ENCODE measurements at places on chromosomes 16 and 17.

GRCh38 chr16:76800196-76800595, 390.8 kb upstream of the MON1B start:
- DNase-seq, result no peak

- no peak for DNase-seq
Measured at GRCh38 chr17:43814026-43814425, 18.9 kb downstream of the MPP3 start.

DNA sequence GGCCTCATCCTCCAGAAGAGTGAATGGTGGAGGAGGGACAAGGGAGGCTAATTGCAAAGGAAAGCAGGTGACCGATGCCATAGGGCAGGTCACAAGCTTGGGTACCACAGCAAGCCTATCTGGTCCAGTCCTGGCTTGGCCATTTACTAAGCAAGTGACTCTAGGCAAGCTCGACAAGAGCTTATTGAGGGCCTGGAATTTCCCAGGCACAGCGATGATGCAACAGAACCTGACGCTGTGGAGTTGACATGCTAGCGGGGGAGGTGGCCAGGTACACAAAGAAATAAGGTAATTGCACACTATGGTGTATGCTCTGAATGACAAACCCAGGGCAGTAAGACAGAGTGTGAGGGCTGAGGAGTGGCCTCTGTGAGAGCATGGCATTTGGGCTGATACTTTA, 98.5 kb downstream of the PGS1 start:
- no peak for DNase-seq

DNA sequence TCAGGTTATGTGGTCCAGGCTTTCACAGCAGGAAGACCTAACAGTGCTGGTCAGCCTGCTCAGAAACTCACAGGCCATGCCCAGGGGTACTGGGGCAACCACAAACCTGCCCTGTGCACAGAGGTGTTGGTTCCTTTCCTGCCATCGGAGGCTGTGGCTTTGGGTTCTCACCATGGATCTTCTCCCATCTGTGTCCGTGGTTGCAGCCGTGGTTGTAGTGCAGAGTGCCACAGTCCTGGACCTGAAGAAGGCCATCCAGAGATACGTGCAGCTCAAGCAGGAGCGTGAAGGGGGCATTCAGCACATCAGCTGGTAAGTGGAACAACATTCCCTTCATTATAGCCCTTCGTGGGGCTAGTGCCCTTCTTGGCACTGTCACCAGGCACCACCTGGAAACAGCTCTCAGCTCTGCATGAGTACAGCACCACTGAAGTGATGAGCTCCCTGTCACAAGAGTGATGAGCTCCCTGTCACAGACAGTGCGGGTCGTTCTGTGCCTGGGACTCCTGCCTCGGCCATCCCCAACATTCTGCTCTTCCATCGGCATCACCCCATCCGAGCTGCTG, 2.0 kb downstream of the SNRNP25 start:
- no peak for DNase-seq

DNA sequence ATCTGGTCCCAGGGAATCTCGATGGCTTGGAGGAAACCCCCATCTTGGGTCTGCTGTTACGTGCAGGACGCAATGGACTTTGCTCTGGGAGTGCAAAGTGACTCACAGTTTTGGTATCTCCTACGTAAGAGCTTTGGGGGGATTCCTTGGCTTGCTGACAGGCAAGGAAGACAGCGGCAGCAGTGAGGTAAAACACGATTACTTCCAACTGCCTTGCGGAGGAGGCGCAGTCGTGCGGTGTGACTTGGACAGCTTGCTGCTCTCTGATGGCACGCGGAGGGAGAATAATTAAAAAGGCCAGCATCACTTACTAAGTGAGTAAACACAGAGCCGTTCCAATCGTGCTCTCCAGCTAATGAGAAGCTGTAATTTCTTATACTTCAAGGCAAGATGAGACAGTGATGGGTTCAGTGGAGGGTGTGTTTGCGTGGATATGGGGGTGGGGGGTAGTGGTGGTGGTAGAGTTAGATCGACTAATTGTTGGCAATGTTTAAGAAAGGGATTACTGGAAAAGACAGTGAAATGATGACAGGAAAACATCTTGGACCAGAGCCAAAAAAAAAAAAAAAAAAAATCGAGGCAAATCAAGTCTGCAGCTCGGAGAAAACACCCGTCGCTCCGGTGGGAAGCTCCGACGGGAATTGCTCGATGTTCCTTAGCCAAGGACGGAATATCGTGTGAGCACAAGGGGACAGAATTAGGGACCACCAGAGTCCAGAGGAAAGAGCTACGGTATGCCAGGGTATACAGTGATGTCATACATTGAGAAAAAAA, 184.8 kb upstream of the ZFHX3 start:
- no peak for DNase-seq

- no peak for DNase-seq
Measured at GRCh38 chr17:5759501-5759925, 175.2 kb upstream of the NLRP1 start.

GRCh38 chr17:80105762-80106161, 4.4 kb downstream of the GAA start:
- DNase-seq, result peak; percentile 19

DNA sequence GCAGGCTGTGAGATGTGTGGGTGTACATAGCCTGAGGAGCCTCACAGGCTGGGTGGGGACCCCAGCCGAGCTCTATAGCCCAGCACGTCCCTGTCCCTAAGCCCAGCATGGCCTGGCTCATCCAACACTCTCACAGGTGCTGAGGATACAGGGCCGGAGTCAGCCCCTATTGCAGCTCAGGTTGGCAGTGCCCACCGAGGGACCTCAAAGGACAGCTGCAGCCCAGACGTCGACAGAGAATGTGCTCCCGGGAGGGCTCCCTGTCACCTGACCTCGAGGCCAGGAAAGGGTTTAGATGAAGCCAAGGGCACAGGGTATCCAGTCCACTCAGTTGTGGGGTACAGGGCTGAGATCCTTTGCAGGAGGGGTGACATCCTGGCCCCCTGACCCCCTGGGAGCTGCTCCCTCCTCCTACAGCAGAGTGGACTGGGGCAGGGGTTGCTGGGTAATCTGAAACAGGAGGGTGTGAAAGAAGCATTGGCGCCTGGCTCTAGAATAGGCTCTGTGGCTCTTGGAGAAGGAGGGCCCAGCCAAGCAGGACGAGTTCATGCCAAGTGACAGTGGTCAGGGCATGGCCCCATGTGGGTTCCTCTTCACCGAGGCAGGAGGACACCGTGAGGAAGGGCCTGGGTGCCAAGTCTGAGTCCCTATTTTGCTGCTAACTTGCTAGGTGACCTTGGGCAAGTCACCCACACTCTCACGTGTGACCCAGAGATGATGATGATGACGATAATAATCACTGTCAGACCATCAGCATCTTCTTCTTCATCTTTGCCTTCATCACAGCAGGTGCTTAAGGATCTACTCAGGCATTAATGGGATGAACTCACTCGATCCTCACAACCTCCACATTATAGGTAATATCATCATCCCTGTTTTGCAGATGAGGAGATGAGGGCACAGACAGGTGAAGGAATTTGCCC, 68.0 kb downstream of the RMI2 start:
- no peak for DNase-seq

DNA sequence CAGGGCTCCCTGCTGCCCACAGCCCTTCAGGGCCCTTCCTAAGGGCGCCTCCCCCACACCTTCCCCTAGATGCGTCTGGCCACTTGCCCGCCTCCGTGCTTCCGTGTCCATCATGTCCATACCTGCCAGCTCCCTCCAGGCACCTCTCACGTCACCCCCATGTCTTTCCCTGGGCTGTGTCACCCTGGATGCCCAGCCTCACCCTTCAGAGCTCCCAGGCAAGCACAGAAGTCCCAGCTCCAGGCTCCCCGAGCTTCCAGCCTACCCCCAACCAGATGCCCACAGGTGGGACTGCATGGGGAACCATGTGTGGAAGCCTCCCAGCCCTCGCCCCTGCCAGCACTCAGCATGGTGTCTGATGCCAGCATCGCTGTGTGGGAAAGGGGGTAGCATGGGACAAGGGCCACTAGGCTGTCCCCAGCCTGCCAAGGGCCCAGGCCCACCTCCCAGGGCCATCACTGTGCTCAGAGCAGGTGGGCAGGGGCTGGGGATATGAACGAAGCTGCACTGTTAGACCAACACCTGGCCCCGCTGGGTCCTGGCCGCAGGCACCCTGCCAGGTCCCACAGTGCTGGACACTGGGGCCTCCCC, 1.9 kb upstream of the AXIN1 start:
- no peak for DNase-seq

DNA sequence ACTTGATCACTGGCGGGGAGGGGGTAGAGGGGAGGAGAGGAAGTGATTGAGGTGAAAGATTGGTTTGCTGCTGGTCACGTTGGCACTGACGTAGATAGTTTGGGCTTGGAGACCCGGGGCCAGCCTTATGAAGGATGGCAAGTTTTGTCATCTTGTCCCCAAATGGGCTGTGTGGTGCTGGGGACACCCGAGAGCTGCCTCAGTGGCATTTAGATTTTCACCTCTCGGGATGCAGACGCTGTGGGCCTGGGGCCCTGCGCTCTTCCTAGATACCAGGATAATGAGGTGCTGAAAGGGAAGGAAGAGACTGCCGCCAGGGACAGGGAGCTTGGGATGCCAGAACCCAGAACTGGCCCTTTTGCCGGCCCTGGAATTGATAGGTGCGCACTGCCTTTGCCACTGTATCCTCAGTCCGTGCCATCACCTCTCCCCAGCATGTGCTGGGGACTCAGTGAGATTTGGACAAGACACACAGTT, 1.4 kb upstream of the SOCS3 start:
- DNase-seq, result no peak

- peak; percentile 22 for DNase-seq
Measured at GRCh38 chr16:67311607-67312488, 14.7 kb downstream of the KCTD19 start.

- no peak for DNase-seq
Measured at GRCh38 chr16:64475627-64476351, 646.1 kb downstream of the CDH11 start.

- DNase-seq, result no peak
Measured at GRCh38 chr16:89096768-89097391, 3.2 kb downstream of the ACSF3 start.

DNA sequence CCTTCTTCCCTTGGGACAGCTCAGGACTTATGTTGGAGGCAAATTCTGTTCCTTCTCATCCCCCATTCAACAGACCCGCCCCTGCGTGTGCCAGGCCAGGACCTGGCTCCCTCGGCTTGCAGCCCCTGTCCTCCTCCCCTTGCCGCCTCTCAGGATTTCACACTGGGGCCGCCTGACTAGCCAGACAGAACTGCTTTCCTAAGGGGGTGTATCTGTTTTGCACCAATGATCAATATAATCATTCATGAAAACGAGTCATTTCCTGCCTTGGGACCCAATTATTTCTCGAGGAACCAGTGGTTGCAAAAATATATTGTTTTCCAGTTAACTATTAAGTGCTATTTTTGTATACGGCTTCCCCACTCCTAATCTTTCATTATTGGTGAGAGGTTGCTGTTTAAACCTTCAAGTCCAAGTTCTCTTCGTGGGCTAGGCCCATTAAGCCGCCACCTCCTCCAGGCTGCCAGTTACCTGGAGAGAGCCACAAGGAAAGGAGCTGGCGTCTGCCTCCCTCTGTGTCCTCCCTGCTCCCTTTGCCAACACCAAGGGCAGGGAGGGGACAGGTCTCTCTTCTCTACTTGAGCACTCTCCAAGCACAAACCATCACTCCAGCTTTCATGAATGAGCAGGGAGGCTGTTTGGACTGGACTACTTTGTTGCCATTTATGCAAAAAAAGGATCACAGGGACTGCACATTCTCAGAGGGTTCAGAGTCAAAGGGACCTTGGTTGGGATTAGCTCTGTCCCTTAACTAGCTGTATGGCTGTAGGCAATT, 8.9 kb downstream of the DCAKD start:
- no peak for DNase-seq

GRCh38 chr17:14923981-14924380, 341.1 kb downstream of the PMP22 start:
- DNase-seq, result no peak

GRCh38 chr17:54029986-54030385, 207.3 kb downstream of the KIF2B start:
- DNase-seq, result no peak

DNA sequence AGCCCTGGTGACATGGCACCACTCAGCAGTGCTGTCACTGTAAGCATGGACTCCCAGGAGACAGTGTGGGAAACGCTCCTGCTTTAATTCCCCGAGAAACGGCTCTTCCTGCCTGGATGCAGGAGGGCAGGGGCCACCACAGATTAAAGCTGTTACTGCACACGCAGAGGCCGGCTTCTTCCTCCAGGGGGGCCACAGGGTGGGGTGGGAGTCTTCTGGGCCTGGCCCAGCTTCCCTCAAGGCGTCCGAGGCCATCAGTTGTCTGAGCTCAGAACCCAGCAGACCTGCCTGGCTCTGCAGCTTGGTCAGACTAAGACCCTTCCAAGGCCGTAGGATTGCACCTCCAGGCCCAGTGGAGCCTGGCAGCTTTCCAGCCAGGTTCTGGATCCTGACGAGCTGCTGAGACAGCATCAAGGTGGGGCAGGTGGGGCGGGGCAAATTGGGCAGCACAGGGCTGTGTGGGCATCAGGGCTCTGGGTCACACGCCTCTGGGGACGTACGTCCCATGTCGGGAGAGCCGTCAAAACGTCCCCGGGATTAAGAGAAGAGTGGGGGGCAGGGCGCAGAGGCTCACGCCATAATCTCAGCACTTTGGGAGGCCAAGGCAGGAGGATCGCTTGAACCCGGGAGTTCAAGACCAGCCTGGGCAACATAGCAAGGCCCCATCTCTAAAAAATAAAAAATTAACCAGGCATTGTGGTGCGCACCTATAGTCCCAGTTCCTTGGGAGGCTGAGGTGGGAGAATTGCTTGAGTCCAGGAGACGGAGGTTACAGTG, 5.0 kb upstream of the CAPN15 start:
- DNase-seq, result no peak

Data from hematopoietic multipotent progenitor cell treated with erythropoietin and hydrocortisone succinate and interleukin-3 and kit ligand, for 4 days (in vitro differentiated cells).